Aorta (tissue), 5 donors: ENCODE measurements at places on chromosomes 2 and 18. TPM values are rescaled to one million over a fixed set of nuclear protein-coding genes. Genes with fewer than 3 reads are reported as not detected.

DNA sequence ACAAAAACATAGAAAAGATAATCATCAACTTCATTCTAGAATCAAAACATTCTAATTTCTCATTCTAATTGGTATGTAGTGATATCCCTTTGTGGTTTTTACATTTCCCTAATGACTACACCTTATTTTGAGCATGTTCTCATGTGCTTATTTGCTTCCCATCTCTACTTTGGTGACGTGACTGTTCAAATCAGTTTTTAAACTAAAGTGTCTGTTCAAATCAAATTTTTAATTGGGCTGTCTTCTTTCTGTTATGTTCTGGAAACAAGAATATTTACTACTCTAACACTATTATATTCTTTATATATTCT lies 45.5 kb downstream of the YES1 start:
- no peak for DNase-seq

- DNase-seq: no peak
Observed at GRCh38 chr2:68386365-68386764, 21.3 kb downstream of the PLEK start.

GRCh38 chr2:187075199-187075635 lies 226.2 kb upstream of the ZSWIM2 start:
- no peak for DNase-seq

- DNase-seq: no peak
Observed at GRCh38 chr2:208280933-208281332, 14.9 kb downstream of the PIKFYVE start.

DNA sequence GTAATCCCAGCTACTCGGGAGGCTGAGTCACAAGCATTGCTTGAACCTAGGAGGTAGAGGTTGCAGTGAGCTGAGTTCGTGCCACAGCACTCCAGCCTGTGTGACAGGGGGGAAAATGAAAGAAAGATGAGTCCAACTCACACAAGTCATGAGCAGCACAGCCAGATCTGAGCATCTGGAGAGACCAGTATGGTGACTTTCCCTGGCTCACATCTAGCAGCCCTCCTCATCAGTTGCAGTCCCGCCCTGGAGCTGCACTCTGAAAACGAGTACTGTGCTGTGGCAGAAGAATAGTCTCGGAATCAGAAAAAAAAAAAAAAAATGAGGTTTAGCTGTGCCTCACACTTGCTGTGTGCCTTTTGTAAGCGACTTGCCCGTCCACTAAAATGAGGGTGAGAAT lies 74.4 kb upstream of the TRIB2 start:
- DNase-seq: no peak

GRCh38 chr2:58862244-58862643 lies 621.1 kb upstream of the FANCL start:
- DNase-seq: no peak

- no peak for DNase-seq
Observed at GRCh38 chr2:12712881-12713280, 3.9 kb upstream of the TRIB2 start.

DNA sequence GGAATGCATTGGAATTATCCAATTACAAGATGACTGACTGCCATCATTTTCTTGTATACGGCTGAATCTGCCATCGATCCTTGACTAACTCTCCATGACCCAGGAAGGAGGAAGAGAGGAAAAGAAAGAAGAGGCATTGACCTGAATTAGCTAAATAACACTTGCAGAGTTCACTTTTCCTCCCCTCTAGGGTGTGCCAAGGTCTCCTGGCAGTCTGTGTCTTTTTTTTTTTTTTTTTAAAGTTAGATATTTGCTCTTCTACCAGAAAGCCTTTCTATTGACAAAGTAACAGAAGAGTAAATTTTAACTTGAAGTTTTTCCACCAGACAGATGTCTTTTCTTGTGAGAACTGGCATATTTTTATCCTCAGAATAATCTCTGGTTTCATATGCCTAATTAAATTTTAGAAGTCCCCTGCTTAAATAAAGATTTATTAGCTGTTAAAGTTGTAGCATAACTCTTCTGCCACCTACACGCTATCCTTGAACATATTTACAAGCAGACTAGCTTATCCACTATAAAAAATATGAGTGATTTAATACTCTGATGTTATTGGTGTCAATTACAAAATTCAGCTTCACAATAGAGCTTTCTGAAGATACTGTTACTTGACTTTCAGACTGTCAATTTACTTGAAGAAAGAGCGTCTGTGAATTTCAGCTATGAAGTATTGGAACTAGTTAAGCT lies 171.7 kb upstream of the ETAA1 start:
- no peak for DNase-seq

- DNase-seq: no peak
Observed at GRCh38 chr2:141940709-141941108, 190.1 kb downstream of the LRP1B start.

- DNase-seq: no peak
Observed at GRCh38 chr2:73284296-73285158, at the start of gene FBXO41. FBXO41 (minus strand) TSS chr2:73284478; CDS start chr2:73269630, 14,848 bp downstream.

DNA sequence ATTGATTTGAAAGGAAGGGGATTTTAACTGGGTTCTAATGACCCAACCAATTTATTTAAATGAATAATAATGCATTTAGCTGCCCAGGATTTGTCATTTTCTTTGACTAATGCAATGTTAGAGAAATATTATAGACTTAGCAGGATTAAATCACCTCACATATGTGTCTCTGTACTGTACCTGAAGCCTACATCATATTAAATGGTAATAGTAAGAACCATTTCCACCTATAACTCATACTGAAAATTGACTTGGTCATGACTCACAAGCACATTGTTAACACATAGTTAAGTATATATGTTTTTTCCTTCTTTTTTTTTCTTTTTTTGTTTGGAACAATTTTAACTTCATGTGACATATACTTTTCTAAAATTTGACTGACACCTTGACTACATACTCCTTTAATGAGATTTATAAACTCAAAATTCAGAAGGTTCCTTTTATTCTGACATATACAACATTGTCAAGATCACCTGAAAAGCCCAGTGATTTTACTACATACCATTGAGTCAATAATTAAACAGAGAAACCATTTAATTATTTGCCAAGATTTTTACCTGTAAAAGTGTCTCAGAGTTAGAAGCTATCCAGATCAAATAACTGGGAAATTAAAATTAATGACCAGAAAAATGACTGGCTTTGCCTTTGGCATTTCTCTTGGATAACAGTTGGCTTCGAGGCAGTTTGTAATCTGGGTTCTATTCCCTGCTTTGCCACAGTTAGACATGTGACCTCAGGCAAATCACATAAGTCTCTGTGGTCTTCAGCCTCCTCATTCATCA lies 58.8 kb upstream of the CDC42EP3 start:
- DNase-seq: no peak

DNA sequence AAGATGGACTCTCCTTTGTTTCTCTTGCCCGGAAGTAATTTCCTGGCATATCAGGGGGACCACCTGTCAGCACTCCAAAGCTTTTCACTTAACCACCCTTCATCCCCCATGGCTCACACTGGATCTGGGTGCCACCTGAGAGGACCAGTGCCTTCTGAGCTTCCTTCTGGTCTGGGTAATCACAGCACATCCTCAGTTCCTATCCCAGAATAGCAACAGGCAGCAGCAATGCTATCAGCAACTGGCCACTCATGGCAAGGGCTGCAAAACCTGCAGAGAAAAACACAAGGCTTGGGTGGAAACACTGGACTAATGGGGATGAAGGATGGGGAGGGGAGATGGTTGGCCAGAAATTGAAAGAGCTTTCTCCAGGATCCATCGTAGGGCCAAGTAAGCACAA lies 59.9 kb upstream of the STPG4 start:
- no peak for DNase-seq

- no peak for DNase-seq
Observed at GRCh38 chr18:64806691-64807090, 657.8 kb upstream of the LINC00305 start.

- DNase-seq: no peak
Observed at GRCh38 chr2:67574230-67574629, 177.1 kb downstream of the ETAA1 start.

- no peak for DNase-seq
Observed at GRCh38 chr2:67476809-67477790, 80.0 kb downstream of the ETAA1 start.

DNA sequence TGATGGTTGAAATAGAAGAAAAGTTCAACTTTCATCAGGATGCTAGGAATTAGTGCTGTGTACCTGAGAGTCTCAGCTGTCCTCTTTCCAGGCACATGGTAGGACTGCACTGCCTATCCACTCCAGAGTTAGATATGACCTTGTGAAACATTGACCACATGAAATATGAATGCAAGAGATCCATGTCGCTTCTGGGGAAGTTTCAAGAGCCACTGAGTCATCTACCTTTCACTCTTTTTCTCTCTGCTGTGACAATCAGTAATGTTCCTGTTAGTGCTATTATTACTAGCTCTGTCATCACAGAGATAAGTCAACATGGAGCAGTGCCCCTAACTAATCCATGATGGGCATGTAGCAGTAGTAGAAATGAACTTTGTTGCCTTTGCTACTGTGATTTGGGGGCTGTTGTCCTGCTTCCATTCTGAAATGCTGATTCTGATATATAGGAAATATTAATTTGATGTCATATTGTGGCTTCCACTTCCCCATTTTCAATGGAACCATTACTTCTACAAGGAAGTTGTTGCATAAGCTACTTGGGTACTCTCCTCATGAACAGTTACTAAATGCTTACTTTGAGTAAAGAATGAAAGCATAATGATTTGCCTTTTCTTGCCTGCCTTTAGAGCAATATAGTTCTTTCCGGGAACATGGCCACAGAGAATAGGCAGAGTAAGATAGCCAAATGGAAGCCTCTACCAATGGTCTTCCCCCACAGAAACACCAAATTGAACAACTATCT lies 192.8 kb upstream of the ZNF521 start:
- DNase-seq: no peak

GRCh38 chr2:20953146-20953824 lies 90.6 kb downstream of the APOB start:
- DNase-seq: no peak

GRCh38 chr2:191246820-191247380 lies 1.7 kb downstream of the MYO1B start:
- no peak for DNase-seq

GRCh38 chr2:238875471-238876231 lies 27.8 kb downstream of the TWIST2 start:
- DNase-seq: peak; percentile 46

DNA sequence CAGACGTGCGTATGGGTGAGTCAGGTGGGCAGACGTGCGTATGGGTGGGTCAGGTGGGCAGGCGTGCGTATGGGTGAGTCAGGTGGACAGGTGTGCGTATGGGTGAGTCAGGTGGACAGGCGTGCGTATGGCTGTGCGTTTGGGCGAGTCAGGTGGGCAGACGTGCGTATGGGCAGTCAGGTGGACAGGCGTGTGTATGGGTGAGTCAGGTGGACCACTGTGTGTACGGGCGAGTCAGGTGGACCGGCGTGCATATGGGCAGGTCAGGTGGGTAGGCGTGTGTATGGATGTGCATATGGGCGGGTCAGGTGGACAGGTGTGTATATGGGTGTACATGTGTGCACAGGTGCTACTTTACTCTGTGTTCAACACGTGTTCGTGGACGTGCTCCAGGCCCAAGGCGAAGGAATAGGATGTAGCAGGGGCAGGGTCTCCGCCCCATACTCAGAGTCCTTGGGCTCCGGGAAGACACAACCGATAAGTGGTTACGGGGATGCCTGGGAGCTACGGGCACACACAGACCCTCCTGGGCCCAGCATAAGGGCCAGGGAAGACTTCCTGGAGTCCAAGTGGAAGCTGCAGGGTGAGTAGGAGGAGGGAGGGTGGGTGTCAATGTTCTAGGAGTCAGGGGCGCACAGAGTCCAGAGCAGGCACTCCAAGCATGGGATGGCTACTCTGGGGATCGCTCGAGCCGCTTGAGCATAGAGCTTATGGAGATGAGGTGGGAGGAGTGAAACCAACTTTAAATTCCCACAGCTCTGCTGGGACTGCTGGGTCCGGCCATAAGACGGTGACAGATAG lies 27.1 kb upstream of the KLF11 start:
- peak; percentile 32 for DNase-seq

DNA sequence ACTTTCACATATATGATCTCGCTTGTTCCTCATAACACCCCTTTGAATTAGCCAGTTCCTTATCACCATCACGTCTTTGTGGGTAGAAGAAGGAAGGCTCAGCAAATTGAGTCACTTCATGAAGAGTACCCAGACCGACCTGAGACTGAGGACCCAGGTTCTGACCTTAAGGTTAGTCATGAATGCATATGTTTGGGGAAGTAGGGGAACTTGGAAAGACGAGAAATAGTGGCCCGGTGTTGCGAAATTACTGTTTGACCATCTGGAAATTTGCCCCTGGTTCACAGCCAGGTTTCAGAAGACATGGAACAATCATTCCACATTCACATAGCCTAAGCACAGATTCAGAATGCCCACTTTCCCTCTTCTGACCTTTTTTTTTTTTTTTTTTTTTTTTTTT lies 59.8 kb downstream of the MEIS1 start:
- no peak for DNase-seq

GRCh38 chr18:2978208-2978607 lies 34.7 kb downstream of the LPIN2 start:
- DNase-seq: no peak

- no peak for DNase-seq
Observed at GRCh38 chr2:133986881-133987795, 266.7 kb upstream of the MGAT5 start.

DNA sequence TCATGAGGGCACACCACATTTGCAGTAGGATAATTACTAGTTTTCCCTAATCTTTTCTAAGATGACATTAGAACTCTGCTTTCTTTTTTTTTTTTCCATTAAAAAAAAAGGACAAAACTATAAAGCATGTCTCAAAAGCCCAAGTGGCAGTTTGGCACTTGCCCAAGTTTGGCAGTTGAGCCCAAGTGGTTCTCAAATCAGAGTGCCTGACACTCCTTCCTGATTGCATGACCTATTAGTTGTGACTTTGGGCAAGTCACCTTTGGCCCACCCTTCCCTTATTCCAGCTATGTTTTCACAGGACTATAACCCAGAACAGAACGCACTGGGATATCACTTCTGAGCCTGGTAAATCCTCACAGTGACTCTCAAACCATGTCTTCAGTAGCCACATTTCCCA lies 273.0 kb downstream of the CCDC85A start:
- DNase-seq: no peak

GRCh38 chr2:316381-316780 lies 28.5 kb upstream of the ALKAL2 start:
- no peak for DNase-seq

DNA sequence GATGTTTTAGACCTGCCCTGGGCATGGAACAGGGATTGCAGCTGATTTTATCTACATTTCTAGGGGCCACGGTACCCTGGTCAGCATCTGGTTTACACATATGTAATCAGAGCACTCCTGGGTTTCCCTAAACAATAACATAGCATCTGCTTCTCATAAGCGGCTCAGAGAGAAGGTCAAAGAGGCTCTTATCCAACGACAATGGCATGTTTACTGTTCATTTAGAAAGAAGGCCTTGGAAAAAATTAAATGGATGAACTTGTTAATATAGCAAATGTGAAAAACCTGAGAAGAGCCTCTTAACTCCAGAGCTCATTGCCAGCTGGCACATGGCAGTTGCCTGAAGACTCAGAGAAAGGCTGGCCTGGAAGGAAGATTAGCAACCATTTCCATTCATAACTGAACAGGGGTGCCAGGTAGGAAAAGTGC lies 202.8 kb upstream of the THUMPD2 start:
- DNase-seq: no peak

- DNase-seq: no peak
Observed at GRCh38 chr2:129764376-129765325, 214.8 kb upstream of the RAB6C start.

Gene MTLN
- polyA plus RNA-seq: 129 TPM

Gene ING5
- polyA plus RNA-seq: 11.9 TPM

Gene SIX2
- polyA plus RNA-seq: 1.8 TPM

Gene KATNAL2
- 1.6 TPM for polyA plus RNA-seq

Gene NEU4
- 6.4 TPM for polyA plus RNA-seq

Gene REG1B
- polyA plus RNA-seq: 4.9 TPM

Gene CAPN14
- 0.18 TPM for polyA plus RNA-seq

Gene VAMP8
- polyA plus RNA-seq: 23.9 TPM

Gene C1D
- polyA plus RNA-seq: 32.8 TPM

Gene AFTPH
- 19.5 TPM for polyA plus RNA-seq

Gene TTN
- polyA plus RNA-seq: 0.63 TPM
